Activated CD4-positive, alpha-beta memory T cell treated with anti-CD3 and anti-CD28 coated beads, Interleukin-2, amount 10 ng/mL, durations not matched to agents 7 days and 5 days (primary cell): ENCODE measurements at places on chromosomes 4 and X. TPM values are rescaled to one million over a fixed set of nuclear protein-coding genes. Genes with fewer than 3 reads are reported as not detected.

TMEM271 gene
- total RNA-seq, result not detected

- H3K4me1 ChIP-seq, result no peaks in the 10 kb centered on the region
- no peaks in the 10 kb centered on the region for H3K36me3 ChIP-seq
- no peak for DNase-seq
- H3K27ac ChIP-seq, result no peak overlapping the region
- H3K4me3 ChIP-seq, result no peak overlapping the region
- H3K27me3 ChIP-seq, result no peaks in the 10 kb centered on the region
Measured at GRCh38 chr4:137700072-137700471, 167.8 kb upstream of the PCDH18 start.

DNA sequence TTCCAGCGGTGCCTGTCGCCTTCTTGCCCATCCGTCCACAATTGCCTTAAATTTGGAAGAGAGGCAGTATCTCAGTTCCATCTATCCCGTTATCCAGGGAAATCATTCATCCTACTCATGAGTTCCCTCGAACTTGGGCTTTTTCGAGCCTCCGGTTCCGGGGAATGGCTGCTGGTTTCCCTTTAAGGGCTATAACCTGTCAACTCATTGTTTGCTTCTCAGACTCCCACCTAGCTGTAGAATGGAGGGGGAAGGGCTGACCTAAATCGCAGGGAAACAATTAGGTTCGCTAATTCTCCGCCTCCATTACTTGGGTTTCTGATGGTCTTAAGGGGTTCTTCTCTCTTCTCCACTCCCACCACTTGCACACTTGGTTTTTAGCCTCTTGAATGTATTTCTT, 1.2 kb downstream of the UCHL1 start:
- H3K4me1 ChIP-seq, result peaks cover 6% of the 10 kb centered on the region
- H3K27me3 ChIP-seq, result peaks cover 36% of the 10 kb centered on the region
- DNase-seq, result no peak
- H3K36me3 ChIP-seq, result no peaks in the 10 kb centered on the region
- H3K4me3 ChIP-seq, result no peak overlapping the region

DNA sequence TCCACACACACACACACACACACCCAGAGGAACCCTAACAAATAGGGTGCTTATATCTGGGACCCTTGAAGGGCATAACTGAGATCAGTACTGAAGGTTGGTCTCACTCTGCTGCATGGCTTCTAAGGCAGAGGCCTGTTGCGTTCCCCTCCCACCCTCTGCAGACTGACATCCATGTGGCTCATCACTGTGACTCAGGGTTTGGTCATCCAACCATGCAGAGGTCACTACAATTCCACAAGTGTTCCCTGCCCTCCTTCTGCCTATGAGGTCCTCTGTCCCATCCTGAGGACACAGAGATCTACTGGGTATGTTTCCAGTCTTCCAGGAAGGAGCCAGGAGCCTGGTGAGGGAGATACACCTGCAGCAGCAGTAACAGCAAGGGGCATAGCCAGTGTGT, 55.8 kb downstream of the XAGE2 start:
- no peaks in the 10 kb centered on the region for H3K36me3 ChIP-seq
- H3K4me1 ChIP-seq, result no peaks in the 10 kb centered on the region
- H3K27ac ChIP-seq, result no peak overlapping the region
- H3K27me3 ChIP-seq, result no peaks in the 10 kb centered on the region
